Body of pancreas (tissue), 4 donors: ENCODE measurements at places on chromosomes 12 and 14. TPM values are rescaled to one million over a fixed set of nuclear protein-coding genes. Genes with fewer than 3 reads are reported as not detected.

- H3K4me3 ChIP-seq, result peak within 1 kb of the TSS; percentile 50
- no peaks in the 10 kb centered on the region for H3K27me3 ChIP-seq
- peak; percentile 91 for DNase-seq
- peaks cover 4% of the 10 kb centered on the region for H3K4me1 ChIP-seq
- H3K36me3 ChIP-seq, result no peaks in the 10 kb centered on the region
- H3K27ac ChIP-seq, result no peak within 1 kb of the TSS
These were observed at the start of gene RPS6KL1 for GRCh38 chr14:74922752-74923401. TSS of gene RPS6KL1 (minus strand) at chr14:74923260. CDS start at chr14:74921541, 1,719 bp downstream.

DNA sequence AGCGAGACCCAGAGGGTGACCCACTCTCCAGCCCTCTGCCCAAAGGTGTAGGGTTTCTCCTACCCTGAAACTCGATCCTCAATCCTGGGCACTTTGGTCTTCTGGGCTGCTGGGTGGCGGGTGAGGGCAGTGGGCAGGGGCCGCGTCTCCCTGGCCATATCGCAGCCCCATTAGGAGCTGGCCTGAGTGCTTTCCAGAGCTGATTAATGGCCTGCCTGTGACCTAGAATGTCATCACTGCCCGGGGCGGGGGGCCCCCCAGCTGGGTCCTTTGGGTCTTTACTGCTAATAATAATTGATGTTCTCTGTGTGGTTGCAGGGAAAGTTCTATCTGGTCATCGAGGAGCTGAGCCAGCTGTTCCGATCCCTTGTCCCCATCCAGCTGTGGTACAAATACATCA is 47.8 kb downstream of the HRK start:
- no peaks in the 10 kb centered on the region for H3K36me3 ChIP-seq
- H3K4me1 ChIP-seq, result no peaks in the 10 kb centered on the region
- H3K27ac ChIP-seq, result no peak overlapping the region
- no peak overlapping the region for H3K4me3 ChIP-seq
- H3K27me3 ChIP-seq, result no peaks in the 10 kb centered on the region
- no peak for DNase-seq

DNA sequence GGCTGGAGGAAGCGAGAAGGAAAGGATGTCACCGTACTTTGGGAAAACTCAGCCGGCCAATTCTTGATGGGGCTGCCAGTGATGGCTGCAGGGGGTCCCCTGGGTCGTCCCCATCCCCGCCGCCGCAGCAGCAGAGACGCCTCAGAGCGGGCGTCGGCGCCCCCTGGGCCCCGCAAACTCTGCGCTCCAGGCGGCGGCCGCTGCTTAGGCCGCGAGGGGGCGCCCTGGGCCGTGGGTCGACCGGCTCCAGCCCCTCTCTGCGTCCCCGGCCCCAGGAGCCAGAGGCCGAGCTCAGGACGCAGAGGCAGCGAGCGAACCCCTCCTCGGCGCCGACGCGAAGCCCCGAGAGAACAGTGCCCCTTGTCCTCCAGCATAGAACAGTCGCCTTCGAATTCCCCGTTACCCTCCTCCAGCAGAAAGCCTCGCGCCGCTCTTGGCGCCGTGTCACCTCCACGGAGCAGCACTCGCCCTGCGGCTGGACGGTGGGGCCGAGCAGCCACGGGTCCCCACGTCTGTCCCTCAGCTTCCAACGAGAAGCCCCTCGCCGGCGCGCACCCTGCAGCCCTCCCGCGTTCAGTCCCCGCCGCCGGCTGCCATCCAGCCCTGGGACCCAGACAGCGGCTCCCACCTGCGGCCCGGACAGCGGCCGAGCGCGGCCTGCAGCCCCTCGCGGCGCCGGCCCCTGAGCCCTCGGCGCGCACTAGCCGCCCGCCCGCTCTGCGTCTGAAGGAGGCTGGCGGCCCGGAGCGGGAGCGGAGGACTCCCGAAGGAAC is 106.6 kb downstream of the PRICKLE1 start:
- H3K4me1 ChIP-seq, result peaks cover 14% of the 10 kb centered on the region
- DNase-seq, result peak; percentile 64
- peak overlapping the region; percentile 52 for H3K27ac ChIP-seq
- peak overlapping the region; percentile 62 for H3K4me3 ChIP-seq
- H3K27me3 ChIP-seq, result no peaks in the 10 kb centered on the region
- no peaks in the 10 kb centered on the region for H3K36me3 ChIP-seq

DNA sequence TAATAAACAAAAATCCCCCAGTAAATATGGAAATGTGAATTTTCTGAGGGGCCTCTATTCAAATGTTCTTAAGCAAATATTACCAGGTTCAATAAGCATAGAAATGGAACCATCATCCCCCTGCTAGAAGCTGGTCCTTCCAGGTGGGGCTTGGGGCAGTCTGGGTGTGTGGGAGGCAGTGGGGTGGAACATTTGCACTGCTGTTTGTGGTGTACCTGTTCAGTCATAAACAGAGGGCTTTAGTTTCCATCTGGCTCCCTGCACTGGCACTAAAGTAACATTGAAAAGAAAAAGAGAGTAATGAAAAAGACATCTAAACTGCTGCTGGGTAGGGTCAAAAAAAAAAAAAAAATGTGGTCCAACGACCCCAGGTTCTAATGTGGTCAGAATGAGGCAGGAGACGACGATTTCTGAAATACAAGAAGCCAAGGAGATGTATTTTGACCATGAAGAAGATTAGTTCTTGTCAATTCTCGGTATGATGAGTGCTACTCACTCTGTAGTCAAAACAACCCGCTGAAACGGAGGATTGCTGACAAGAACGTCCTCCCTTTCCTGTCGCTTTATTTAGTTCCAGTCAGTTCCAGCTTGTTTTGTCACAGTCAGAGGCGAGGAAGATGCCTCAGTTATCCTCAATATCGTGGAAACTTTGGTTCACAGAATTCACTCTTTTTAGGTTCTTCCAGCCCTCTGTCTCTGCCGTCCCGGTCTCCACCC is 44.2 kb upstream of the MANSC4 start:
- no peak for DNase-seq
- peaks cover 15% of the 10 kb centered on the region for H3K4me1 ChIP-seq
- H3K4me3 ChIP-seq, result no peak overlapping the region
- no peaks in the 10 kb centered on the region for H3K36me3 ChIP-seq
- H3K27me3 ChIP-seq, result no peaks in the 10 kb centered on the region

- no peak overlapping the region for H3K4me3 ChIP-seq
- DNase-seq, result no peak
- H3K4me1 ChIP-seq, result peaks cover 4% of the 10 kb centered on the region
- no peak overlapping the region for H3K27ac ChIP-seq
- no peaks in the 10 kb centered on the region for H3K27me3 ChIP-seq
These were observed 115.5 kb upstream of the G2E3 start for GRCh38 chr14:30443368-30444007.

GRCh38 chr14:21313512-21313911 is 33.6 kb downstream of the RPGRIP1 start:
- H3K4me1 ChIP-seq, result peaks cover 5% of the 10 kb centered on the region
- H3K27ac ChIP-seq, result no peak overlapping the region
- H3K36me3 ChIP-seq, result no peaks in the 10 kb centered on the region
- no peak for DNase-seq

GRCh38 chr14:91374879-91375702 is 42.5 kb downstream of the CCDC88C start:
- H3K4me3 ChIP-seq, result no peak overlapping the region
- H3K4me1 ChIP-seq, result peaks cover 47% of the 10 kb centered on the region

DNA sequence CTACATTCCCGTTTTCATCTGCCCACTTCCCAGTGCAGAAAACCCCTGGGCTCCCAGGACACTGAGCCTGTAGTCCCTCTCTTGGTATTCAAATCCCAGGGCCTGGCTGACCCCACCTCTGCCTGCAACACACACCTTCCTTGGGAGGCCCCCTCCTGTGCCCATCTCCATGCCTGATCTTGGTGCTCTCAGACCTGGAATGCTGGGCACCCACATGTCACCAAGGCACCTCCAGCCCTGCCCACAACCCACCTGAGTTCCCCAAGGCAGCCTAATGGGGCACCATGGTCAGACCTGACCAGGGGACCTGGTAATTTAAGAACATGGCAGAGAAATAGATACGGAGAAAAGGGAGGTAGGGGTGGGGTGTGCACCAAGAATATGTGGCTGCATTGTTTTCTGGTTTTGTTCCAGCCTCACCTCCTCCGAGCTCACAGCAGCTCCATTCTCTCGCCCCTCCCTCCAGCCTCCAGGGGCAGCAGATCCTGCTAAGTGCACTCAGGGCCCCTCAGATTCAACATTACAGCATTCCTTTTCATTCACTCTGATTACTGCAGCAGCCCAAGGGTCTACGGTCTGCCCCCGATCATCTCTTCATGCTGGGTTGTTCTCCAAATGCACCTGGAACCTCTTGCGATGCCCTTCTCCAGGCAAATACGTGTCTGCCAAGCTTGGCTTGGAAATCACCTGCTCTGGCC is 9.2 kb upstream of the HSP90AA1 start:
- no peaks in the 10 kb centered on the region for H3K36me3 ChIP-seq
- no peak overlapping the region for H3K27ac ChIP-seq
- DNase-seq, result no peak
- H3K27me3 ChIP-seq, result no peaks in the 10 kb centered on the region
- H3K4me1 ChIP-seq, result peaks cover 4% of the 10 kb centered on the region

DNA sequence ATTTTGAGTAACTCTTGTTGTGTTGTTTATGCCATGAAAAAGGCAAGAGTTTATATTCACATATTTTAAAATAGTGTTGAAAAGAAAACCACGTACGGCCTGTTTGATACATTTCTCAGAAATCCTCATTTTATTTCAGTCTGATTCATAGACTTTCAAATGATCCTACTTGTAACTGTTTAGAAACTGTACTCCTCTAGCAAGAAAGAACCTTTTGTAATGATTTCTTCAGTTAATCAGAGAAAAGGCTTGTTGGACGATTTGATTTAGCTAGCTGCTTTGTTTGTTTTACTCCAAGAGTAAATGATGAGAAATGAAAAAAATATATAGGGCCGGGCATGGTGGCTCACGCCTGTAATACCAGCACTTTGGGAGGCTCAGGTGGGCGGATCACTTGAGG is 17.2 kb downstream of the FBXO34 start:
- H3K36me3 ChIP-seq, result no peaks in the 10 kb centered on the region
- no peaks in the 10 kb centered on the region for H3K4me1 ChIP-seq
- H3K4me3 ChIP-seq, result no peak overlapping the region
- no peak for DNase-seq

The SSPN gene
- 6.7 TPM for total RNA-seq

The WBP11 gene
- total RNA-seq, result 14.8 TPM

The ERP27 gene
- 79.1 TPM for total RNA-seq

The KLRC2 gene
- 0.66 TPM for total RNA-seq

The PTPN6 gene
- 18.4 TPM for total RNA-seq

The ABCB9 gene
- total RNA-seq, result 7.9 TPM
